ENCODE measurements at places on chromosomes 1 and 21.

DNA sequence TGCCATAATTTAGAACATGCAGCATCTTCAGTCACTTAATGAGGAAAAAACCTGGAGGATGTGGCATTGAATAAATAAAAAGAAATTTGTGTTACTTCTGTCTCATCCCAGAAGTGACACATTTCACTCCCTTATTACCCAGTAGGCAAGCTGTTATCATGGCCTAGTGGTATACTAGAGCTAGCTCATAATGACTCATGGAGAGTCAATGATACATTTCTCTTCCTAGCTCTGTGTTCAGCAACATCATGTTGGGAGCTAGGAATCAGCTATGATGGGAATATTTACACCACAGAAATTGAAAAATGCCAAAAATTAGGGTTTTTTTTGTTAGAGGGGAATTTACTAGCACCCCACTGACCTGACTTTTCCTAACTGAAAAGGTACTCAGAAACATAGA is 182.7 kb downstream of the HMCN1 start:
- DNase-seq = no peak

GRCh38 chr1:161226320-161226711 is 456 bp downstream of the TOMM40L start:
- no peak for DNase-seq

DNA sequence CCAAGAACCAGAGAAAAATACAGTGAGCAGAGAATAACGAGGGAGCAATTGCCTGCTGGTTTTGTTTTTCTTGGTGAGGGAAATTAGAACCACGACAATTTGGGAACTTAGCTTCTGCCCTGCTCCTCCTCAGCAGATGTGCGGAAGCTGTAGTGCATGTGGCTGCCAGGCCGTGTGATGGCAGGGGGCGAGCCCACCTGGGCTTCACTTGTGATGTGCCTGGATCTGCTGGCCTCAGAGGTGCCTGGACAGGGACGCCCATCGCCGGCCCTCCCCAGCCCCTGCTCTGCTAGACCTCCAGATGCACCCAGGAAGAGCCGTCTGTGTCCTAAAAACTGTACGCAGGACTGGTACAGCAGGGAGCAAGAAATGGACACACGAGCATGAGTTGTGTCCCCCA is 28.5 kb upstream of the C1orf174 start:
- DNase-seq = no peak

DNA sequence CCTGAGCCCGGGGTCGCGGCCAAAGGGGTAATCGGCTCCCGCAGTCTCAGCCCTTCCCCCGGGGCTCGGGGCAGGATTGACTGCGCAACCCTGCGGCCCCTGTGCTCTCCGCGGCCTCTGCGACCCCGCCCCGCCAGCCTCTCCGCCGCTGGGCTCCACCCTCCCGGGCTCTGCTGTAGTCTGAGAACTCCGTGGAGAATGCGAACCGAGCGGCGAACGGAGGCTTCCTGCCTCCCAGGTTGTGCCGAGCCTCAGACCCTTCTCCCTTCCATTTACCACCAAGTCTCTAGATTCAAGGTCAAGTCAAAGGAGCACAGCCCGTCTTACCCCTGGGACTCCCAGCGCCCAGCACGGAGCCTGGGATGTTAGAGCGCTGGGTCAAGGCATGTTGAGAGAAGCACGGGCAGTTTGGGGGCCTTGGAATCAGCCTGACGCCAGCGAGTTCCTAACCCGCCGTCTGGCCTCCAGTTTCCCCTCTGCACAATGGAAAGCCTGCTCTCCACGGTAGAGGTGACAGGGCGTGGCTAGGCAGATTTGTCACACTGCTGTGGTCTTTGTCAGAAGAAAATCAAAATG is 3.0 kb downstream of the ATP2B4 start:
- DNase-seq = no peak

GRCh38 chr1:186871784-186872183 is 43.0 kb downstream of the PLA2G4A start:
- no peak for DNase-seq

DNA sequence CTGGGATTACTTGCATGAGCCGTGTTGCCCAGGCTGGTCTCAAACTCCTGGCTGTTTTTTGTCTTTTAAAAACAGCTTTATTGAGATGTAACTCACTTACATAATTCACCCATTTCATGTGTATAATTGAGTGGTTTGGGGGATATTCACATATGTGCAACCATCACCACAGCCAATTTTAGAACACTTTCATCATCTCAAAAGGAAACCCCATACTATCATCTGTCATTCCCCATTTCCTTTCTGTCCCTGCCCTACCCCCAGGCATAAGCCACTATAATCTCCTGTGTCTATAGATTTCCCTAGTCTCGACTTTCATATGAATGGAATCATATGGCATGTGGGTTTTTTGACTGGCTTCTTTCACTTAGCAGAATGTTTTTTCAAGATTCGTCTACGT is 43.3 kb downstream of the GPR137B start:
- DNase-seq = no peak

- DNase-seq = no peak
Measured at GRCh38 chr21:38857152-38857825, 51.6 kb downstream of the ETS2 start.

- DNase-seq = no peak
Measured at GRCh38 chr1:205260948-205261732, 33.4 kb downstream of the TMCC2 start.

GRCh38 chr1:118589238-118589846 is 398.8 kb downstream of the TBX15 start:
- no peak for DNase-seq

DNA sequence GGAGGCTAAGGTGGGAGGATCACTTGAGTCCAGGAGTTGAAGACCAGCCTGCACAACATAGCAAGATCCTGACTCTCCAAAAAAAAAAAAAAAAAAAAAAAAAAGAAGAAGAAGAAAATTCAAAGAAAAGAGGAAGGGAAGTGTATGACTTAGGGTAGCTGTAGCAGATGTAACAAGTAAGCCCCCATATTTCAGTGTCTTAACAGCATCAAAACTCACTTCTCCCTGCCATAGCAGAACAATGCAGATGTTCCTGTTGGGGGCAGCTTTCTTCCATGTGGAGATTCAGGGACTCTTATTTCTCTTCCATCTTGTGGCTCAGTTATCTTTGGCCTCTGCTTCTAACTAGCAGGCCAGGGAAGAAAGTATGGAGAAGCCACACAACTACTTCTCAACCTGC is 10.2 kb upstream of the PTGFRN start:
- no peak for DNase-seq

DNA sequence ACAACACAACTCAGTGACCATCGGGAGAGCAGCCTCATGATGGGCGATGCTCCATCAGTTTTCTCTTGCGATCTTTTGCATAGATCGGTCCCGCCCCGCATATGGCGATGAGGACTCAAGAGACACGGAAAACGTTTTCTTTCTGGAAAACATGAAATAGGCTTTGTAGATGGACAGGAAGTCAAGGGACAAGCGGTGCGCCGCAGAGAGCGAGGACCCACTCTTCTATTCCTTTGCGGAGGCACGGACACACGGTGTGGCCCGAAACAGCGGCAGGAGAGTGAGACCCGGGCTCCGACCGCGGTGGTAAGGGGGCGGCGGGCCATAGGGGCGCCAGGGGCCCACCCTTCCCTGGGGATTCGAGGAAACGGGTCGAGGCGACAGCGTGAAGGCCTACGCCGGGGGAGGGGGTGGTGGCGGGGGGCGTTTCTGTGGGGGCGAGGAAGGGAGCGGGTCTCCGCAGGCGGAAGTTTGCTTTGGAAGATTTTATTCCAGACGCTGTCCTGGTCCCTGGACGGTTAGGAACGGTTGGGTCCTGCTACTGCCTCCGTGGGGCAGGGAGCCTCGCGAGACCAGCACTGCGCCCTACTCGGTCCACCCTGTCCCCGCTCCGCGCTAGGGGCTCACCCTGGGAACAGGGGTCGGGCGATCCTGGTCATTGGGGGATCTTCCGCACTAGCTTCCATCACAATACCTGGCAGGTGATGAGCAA is 796 bp upstream of the TDRKH start:
- no peak for DNase-seq

- no peak for DNase-seq
Measured at GRCh38 chr1:41670217-41670957, 185.9 kb upstream of the EDN2 start.

DNA sequence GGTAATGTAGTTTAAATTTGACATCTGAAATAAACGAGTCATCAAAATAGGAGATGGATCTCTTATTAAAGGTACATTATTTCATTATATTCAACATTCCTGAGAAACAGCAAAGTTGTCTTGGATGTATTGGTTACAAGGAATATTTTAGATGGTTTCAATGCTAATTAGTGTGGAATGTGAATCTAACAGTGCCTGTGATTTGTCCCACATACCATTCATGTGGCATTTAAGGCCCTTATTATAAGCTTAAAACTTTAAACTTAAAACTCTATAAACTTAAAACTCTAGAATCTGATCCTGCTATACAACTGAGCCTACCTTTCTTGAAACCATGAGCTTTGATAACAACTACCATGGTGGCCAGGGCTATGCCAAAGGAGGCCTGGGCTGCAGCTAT is at the start of gene KRTAP22-1:
KRTAP22-1 (plus strand) TSS at position 301 of the 400 bp plus-strand sequence.
- DNase-seq = no peak

DNA sequence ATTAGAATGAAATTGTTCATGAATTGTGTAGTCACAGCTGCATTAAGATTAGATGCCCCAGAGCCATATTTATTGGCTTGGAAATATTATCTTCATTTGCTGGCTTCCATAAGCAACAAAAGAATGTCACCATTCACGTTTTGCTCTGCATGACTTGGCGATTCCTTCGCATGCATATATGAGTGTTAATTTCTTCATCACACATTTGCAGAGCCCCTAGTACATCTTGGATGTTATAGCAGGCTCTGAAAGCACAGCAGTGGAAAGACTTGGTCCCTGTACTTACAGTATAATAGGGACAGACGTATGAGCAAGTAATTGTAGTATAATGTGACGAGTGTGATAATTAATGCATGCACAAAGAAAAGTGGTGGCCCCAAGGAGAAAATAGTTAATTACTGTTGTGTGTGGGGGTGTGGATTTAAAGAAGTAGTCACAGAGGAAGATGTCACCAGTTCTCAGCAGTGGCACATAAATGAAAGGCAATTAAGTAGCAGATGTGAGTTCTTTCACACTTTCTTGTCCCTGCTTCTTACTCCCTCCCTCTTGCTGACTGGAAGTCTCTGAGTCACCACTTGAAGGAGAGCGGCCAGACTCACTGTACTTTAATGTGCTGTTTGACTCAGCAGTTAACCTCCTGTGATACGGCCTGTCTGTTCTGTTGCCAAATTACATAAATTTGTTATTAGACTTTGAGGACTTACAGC is 21.0 kb downstream of the S100A10 start:
- DNase-seq = no peak

GRCh38 chr1:117562581-117563491 is 43.0 kb upstream of the TENT5C start:
- no peak for DNase-seq

DNA sequence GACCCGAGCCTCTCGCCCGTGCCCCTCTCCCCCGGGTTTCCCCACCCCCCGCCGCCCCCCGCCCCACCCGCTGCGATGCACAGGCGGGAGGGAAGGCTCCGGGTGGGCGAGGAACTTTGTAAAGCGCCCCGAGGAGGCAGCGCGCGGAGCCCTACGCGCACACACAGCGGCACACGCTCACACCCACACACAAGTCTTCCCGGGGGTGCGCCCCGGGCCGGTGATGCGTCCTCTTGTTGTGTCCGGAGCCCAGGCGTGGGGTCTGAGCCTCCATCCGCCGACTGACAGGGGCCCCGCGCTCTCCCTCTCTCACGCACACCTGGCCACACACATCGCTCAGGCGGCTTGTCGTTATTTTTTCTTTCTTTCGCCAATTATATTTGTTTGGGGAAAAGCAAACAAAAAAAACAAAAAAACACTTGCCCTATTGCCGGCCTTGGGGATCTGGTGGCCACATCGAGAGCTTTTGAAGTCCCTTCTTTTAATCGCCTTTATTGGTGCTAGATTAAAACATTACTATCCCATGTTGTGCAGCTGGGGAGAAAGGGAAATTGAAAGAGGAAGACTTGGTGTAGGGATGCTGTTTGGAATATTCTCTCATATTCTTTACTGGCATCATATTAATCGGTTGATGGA is 770 bp downstream of the NTNG1 start:
- DNase-seq = no peak

DNA sequence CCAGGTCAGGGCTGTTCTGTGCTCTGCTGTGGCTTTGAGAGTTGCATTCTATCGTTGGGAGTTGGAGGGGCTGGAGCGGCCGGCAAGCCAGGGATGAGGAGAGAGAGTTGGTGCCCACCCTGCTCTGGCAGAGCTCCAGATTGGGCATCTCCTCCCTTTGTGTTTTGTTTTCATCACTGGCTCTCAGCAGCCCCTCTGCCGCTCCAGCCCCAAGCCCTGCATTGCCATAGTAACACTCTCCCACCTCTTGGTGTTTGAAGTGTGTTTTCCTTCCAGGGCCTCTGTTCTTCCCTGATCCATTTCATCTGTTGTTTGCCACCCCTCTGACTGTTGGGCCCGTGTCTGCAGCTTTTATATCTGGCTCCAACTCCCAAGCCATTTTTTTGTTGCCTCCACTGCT is 152.7 kb downstream of the URB2 start:
- DNase-seq = no peak

GRCh38 chr1:223802032-223802431 is 43.7 kb downstream of the TP53BP2 start:
- no peak for DNase-seq

DNA sequence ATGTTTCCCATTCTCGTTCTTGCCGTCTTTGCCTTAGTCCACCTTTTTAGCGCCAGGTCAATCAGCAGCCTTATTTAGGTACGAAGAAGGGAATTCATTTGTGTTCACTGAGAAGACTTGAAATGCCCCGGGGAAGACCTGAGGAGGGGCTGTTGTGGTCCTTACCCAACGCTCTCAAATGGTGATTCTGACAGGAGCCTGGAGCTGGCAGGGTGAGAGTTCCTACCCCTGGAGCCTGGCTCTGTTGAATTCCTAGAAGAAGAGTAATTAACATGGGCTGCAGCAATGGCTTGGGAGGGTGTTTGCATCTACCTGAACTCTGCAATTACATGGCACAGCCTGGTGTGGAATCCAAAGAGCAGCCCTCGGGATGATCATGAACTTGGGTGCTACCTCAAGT is 76.9 kb upstream of the DSCAM start:
- DNase-seq = no peak

- no peak for DNase-seq
Measured at GRCh38 chr1:86795316-86795715, 90.9 kb downstream of the SH3GLB1 start.

- no peak for DNase-seq
Measured at GRCh38 chr1:219517031-219517430, 95.9 kb downstream of the ZC3H11B start.

DNA sequence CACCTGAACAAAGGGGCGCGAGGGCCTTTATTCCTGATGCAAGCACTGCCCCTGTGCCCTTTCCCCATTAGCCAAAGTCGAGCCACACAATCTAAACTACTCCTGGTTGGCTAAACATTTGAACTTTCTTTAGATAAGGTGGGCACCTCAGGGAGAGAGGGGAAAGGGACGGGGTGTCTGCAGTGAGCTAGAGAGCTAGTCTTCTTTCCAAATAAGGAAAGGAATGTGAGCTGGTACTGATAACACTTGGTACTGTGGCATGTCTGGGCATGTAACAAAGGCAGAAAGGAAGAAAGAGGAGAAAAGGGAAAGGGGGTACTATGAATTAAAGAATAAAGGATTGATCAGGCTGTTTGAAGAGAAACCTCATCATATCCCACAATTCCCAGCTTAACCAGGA is 62.8 kb downstream of the OVGP1 start:
- DNase-seq = no peak

- no peak for DNase-seq
Measured at GRCh38 chr1:59025898-59026426, 242.1 kb upstream of the JUN start.

- DNase-seq = no peak
Measured at GRCh38 chr1:59107516-59107915, 189.4 kb upstream of the FGGY start.

Measured in glomerular endothelial cell (primary cell).